ENCODE measurements at places on chromosomes 13 and 19.

GRCh38 chr13:98055623-98056022 lies 87.3 kb upstream of the FARP1 start:
- no peak for DNase-seq

DNA sequence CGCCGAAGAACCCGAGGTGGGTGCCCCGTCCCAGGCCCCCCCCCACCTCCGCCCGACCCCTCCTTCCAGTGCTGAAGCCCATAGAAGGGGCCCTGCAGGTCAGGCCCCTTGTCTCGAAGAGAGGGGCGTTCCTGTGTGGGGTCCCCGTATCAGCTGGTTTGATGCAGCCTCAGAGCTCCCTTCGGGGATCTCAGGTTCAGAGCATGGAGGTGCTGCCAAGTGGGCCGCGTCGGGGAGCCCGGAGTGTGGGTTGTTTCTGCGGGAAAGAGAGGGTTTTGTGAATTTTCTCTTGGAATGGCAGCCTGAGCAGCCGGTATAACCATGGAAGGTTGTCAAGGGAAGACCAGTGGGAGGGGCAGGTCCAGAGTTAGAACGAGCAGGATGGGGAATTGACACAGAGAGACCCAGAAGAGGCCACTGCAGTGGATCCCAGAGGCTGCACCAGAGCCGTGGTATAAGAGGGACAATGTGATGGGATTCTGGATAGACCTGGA lies 384 bp downstream of the TRAPPC2B start:
- no peak for DNase-seq

GRCh38 chr19:16148443-16149229 lies 5.2 kb downstream of the HSH2D start:
- DNase-seq, result no peak

DNA sequence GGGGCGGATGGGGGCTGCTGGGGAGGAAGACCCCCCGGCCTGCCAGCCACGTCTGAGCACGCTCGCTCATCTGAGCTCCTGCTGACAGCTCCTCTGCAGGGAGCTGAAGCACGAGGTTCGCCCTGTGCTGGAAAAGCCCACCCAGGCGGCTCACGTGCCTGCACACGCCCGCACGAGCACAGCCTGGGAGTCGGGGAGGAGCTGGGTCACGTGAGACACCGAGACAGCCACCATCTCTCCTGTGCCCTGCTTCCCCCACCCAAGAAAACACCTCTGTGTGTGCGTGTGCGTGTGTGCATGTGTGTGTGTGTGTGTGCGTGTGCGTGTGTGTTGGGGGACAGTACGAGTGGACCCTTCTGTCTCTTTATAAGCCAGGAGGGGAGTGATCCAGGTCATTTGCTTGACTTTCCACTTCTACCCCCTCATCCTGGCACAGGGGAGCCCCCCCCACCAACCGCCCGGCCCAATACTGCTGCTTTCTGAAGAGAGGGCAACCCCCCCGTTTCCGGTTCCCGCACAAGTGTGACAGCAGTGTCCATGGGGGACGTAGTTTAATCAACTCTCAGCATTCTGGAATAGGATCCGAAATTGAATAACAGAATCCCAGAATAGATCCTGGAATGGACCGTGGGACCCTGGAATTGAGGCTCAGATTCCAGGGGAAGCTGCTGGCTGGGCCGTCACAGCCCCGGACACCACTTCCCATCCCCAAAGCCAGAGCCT lies 42.5 kb downstream of the CELF5 start:
- no peak for DNase-seq

- no peak for DNase-seq
These were observed 45.5 kb upstream of the NPAS1 start for GRCh38 chr19:46974181-46974580.

DNA sequence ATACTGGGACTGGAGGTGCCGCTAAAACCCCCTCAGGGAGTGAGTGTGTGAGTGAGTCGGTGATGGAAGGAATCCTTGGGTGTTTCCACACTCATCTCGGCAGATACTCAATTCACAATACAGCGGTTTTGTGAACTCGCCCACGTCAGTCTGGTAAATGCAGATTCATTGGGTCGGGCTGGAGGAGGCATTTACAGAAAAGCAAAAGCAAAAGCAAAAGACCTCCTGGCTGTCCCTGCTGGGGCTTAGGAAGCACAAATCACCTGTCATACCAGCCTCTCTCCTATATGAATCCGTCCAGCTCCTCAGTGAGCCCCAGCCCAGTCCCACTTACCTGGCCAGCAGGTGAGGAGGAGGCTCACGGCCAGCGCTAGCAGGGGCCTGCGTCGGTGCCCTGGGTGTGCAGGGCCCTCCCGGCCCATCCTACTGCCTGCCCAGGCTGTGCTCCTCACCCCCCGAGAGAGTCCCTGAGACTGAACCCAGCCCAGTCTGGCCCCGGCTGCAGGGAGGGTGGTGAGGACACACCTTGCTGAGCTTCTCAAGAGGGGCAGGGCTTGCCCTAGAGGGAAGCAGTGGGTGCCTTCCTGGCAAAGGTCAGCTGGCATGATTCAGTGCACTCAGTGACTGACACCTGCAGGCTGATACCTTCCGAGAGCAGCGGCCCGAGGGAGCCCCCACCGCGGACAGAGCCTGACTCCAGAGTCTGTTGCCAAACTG lies at the start of gene MUC16:
Gene MUC16 (minus strand): TSS at position 475 of the 717 bp plus-strand sequence.
- DNase-seq, result no peak

- DNase-seq, result no peak
These were observed 1.0 kb downstream of the LGI4 start for GRCh38 chr19:35133826-35134225.

GRCh38 chr19:31448221-31448657 lies 99.0 kb upstream of the TSHZ3 start:
- DNase-seq, result no peak

DNA sequence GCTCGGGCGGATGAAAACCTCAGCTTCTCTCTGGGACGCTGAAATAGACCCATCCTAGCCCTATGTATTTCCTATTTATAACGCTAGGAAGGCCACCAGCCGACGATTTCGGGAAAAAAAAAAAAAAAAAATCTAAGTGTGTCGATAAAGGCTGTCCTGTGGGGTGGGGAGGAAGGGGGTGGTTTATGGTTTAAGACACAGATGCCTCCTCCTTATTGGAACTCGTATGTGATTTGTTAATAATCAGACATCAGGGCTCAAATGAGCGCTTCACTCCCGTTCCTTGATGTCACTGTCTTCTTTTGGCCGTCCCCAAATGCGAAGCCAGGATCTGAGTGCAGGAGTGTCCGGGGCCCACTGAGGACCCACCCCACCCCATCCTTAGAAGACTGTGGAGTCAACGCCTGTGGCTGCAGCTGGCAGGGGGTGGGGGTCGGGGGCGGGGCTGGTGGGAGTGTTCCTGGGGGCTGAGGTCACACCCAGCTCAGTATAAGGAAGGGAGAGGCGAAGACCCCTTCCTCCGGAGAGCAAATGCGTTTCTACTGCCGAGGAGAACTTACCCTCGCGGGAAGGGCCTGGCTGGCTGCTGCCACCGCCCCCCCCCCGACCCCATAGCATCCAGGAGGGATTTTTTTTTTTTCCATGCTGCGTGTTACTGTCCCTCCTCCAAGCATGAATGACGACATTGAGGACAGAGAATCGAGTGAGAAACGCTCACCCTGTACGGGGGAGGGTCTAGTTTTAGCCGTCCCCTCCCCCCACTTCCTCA lies 971 bp downstream of the ATCAY start:
- no peak for DNase-seq

GRCh38 chr13:23547000-23547590 lies 23.1 kb upstream of the TNFRSF19 start:
- DNase-seq, result no peak

- DNase-seq, result no peak
These were observed 1.6 kb upstream of the ADAMTS10 start for GRCh38 chr19:8611877-8612806.

DNA sequence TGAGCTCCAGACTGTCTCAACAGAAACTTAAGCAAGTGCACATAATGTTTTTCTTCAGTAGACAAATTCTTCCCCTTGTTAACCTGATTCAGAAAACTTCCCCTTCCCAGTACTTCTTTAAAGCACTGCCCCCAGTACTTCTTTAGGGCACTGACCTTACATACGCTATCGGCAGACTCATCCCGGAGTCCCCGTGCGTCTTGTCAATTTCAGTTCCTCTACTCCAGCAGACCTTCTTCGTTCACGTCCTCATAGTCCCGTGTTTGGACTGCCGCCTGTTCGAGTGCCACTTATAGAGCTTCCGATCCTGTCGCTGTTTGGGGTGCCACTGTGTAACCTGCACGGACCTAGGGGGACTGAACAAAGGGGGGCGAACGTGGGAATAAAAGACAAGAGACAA lies 29.0 kb downstream of the ZNF627 start:
- no peak for DNase-seq

- no peak for DNase-seq
These were observed 77.3 kb downstream of the DNAJC15 start for GRCh38 chr13:43100667-43101066.

DNA sequence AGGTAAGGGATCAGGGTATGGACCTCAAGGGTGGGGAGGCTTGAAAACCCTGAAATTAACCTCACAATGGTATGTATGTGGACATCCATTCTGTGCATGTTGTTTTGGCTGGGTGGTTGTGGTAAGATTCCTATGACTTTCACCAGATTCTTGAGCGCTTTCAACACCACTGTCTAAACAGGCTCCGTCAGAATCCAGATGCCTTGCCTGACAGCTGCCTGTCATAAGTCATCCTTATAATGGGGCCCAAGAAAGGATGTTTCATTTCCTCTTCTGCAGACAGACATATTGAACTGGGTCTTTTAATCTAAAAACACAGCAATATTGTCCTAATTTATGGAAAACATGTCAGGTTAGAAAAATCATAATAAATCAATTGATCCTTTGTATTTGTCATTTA lies 41.3 kb downstream of the ALOX5AP start:
- no peak for DNase-seq

GRCh38 chr13:100673376-100673712 lies 1.3 kb downstream of the TMTC4 start:
- peak; percentile 61 for DNase-seq

DNA sequence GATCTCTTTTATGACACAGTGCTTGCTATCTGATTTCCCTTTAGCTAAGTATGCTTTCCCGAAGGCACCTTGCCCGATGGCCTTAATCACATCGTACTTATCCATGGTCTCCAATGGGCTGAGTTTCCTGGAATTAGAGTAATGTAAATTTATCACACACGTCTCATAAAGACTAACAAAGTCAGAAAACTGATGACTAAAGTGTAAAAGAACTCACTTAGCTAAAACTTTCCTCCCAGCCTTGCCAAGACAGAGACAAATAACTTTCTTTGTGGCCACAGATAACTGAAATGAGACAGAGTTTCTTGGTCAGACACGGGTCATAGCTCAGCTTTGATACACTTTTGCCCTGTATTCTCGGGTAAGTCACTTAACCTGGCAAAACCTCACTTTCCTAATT lies 1.5 kb downstream of the NEK5 start:
- DNase-seq, result no peak

DNA sequence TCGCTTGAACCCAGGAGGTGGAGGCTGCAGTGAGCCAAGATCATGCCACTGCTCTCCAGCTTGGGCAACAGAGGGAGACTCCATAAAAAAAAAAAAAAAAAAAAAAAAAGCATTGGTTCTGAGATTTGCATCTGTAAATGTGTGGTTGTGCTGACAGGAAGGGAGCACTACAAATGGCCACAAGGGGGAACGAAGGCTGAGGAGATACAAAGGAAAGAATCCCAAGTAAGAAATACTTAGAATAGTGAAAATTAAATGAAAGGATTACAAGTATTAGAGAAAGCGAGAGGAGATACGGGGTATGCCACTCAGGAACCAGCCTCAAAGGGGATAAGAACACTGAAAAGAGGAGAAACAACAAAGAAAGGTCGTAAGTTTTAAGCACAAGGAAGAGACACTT lies 284.9 kb downstream of the KLF12 start:
- DNase-seq, result no peak

DNA sequence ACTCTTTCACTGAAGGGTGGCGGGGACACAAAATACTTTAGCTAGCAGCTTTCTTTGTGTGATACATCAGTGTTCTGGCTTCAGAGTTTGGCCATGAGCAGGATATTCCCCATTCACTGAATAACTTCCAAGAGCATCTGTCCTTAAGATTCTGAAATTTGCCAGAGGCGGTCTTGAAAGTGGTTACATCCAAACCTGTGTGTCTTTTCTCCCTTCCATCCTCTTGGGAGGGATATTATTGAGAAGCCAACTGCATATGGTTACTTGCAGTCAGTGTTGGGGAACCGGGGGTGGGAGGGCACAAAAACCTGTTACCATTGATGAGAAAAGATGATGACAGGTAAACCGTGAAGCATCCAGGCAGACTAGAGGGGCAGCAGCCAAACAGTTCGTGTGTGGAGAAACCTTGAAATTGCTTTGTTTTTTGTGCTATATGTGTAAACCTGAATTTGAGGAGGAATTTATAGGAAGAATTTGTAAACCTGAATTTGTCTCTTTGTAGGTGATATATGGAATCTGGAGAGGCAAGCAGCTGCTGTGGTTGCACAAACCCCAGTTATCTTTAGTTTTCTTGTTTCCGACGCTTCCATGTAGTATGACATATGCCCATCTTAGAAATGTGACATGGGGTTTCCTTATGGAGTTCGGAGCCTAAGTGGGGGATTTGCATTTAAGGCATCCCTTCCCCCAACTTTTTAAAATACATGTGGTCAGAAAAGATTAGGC lies 104.8 kb downstream of the WDFY2 start:
- DNase-seq, result no peak
